Small intestine (tissue), 16 donors: ENCODE measurements at places on chromosomes 7 and 10. TPM values are rescaled to one million over a fixed set of nuclear protein-coding genes. Genes with fewer than 3 reads are reported as not detected.

DNA sequence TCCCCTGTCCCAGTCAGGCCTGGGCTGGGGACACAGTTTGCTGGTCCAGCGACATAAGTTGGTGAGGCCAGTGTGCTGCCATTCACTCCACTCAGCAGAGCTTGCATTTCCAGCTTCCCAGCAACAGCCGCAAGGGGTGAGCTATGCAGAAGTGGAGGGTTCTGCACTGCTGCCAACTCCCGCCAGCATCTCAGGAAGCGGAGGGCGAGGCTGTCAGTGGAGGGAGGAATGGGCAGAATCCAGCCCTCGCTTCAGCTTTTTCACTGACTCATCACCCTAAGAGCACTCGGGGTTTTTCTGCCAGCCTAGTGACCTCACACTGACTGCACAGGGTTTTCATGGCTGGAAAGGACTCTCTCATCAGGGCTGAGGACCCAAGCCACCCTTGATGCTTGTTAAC, 625.1 kb upstream of the MKI67 start:
- DNase-seq, result no peak

- no peak for DNase-seq
Measured at GRCh38 chr7:157458254-157458633, 121.4 kb downstream of the DNAJB6 start.

DNA sequence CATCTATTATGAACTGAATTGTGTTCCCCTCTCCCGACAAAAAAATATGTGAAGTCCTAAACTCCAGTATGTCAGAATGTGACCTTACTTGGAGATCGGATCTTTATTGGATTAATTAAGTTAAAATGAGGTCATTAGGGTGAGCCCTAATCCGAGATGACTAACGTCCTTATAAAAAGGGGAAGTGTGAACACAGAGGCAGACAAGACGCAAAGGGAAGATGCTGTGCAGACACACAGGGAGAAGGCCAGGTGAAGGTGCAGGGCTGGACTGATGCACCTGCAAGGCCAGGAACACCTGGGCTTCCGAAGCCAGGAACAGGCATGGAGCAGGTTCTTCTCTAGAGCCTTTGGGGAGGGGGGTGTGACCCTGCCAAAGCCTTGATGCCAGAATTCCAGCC, 187.8 kb downstream of the PARD3 start:
- no peak for DNase-seq

GRCh38 chr7:100568896-100569844, 4.5 kb downstream of the SAP25 start:
- DNase-seq, result peak; percentile 50

DNA sequence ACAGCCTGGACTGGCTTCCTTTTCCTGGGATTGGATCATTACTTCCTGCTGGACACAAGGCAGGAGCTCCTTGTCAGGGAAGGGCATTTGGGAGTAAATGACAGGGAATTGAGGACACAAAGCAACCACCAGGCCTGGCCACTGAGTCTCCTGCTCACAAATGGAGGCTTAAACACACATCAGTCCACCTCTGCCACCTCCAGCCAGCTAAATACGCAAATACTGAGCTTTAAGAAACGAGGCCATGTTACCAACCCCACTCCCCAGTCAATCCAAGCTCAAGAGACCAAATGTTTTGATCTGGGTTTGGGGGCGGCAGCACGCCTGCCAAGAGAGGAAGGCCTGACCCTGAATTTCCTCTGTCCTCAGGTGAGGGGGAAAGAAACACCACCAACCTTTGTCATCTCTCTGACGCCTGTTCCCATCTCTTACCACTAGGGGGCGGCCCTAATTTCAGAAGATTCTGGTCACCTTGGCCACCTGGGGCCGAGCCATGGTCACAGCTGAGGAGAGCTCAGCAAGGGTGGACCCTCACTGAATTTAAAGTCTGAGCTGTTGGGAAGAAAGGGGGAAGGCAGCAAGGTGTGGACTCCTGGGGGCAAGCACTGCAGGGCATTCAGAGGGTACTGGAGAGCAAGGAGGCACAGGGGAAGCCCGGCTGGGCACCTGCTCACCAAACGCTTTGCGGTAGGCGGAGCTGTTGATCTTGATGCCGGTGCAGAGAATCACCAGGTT, 16.5 kb downstream of the AIFM2 start:
- DNase-seq, result peak; percentile 72

DNA sequence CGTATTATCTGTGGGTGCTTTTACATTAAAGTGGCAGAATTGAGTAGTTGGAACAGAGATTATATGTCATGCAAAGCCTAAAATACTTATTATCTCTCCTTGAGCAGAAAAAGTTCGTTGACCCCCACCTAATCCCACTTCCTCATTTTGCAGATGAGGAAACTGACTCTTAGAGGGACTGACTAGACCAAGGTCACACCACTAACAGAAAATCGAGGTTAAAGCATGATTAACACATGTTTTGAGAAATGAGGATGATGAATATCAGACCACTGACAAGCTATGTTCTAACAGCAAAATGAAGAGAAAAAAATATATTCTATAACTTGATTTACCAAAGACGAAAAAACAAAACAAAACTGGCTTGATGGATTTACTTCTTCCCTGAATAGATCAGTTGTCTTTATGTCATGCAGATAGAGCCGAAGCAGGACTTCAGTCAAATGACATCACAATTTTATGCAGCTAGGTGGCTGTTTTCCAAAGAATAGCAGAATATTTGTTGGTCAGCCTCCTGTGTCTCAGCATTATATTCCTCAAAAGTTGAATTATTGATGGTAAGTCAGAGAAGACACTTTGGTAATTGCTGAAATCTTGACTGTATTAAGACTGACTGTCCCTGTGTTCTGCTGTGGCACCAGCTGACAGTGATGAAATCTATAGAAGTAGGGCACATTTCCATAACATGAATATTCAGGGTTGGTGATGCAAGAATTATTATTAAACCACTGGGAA, 24.2 kb upstream of the SMIM30 start:
- no peak for DNase-seq

DNA sequence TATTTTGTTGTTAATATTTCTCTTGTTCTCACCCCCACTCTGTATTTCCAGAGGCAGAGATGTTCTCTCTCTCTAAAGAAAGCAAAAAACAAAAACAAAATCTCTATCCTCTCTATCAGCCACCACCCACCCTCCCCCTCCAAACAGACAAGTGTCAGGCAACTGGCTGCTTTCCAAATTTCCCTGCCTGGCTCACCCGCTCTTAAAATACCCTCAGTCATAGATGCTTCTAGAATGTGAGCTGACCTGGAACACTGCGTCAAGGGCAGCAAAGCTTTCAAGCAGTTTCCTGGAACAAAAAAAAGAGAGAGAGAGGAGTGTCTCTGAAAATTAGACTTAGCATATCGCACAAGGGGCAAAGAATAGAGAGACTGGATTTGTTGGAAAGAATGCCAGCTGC, 341.0 kb upstream of the ZMIZ1 start:
- DNase-seq, result no peak

GRCh38 chr7:2146676-2147472, 85.9 kb downstream of the MAD1L1 start:
- DNase-seq, result no peak

GRCh38 chr7:32164341-32164996, 94.3 kb upstream of the PDE1C start:
- peak; percentile 33 for DNase-seq

- DNase-seq, result no peak
Measured at GRCh38 chr10:112585960-112586359, 138.9 kb downstream of the VTI1A start.

DNA sequence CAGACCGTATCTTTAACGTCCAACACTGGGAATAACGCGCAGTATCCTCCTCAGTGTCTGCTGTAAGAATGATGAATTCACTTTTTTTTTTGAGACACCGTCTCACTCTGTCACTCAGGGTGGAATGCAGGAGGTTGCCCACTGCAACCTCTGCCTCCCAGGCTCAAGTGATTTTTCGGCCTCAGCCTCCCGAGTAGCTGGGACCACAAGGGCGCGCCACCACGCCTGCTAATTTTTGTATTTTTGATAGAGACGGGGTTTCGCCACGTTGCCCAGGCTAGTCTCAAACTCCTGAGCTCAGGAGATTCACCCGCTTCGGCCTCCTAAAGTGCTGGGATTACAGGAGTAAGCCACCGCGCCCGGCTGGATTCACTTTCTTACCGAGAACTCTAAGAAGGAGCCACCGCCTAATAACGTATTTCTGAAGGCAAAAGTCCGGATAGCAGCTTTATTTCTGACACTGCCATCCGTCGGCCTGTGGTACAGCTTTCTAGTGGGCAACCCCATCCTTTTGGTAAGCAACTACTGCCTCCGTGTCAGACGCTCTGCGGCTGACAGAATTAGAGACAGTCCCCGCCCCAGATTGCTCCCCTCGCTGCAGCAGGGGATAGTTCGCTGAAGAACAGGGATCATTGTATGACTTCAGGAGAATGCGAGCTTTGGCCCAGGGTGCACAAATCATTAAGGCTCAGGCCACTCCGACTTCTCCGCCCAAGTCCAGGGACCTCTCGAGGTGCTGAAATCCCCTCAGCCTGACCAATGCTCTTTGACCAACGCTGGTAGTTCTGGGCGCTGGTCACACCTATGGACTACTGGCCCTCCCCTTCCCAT, 662 bp downstream of the POLR3A start:
- DNase-seq, result no peak

DNA sequence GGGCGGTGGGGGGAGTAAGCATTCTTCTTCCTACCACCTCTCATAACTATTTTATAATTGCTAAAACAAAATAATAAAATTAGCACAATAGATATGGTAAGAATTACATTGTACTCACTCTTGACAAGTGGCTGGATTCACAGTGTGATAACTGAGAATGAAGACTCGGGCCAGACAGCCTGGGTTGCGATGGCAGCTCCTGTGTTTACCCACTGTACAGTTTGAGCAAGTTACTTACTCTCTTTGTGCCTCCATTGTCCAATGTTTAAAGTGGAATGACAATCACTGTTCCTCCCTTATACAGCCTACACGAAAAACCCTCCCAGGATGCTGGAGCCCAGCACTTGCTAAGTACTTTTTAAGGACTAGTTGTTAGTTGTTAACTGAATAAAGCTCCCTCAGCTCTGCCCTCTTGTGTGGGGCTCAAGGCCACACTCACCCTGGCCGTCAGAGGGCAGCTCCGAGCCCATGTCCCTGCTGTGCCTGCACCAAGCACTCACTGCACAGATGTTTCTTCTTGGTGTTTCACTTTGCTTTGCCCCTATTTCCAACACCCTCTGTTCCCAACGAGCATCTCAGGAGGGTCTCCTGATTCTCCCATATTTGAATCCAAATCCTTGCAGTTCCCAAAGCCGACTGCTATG, 56.4 kb upstream of the NPS start:
- no peak for DNase-seq

DNA sequence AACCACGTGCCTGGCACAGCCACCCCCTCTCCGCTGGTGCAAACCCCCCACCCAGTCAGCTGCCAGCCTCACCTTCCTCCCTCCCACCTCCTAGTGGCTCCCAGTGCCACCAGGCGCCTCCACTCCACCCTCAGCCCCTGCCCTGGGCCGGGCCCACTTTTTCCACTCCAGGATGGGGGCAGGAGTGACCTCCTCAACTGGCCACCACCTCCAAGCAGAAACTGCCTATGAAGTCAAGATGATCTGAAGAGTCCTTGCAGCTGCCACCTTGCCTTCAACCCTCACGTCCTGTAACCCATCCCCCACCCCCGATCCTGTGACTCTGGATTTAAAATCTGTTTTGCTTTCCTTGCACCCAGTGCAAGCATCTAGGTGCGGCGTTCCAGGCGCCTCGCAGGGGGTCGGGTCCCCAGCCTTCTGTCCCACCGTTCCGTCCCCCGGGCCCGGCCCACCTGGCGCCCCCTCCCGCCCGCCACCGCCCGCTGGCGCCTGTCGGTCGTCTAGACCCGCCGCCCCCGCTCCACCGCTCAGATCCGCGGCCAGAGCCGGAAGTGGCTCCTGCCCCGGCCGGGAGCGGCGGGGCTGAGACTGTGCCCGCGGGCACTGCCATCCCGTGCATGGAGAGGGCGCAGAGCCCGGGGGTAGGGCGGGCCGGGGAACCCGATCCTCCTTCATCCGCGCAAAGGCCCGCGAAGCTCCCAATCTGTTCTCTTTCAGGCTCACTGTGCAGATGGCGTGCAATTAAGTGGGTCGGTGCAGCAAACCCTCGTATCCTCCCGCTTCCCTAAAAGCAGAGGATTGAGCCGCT, 51.2 kb upstream of the GTF2I start:
- peak; percentile 52 for DNase-seq

DNA sequence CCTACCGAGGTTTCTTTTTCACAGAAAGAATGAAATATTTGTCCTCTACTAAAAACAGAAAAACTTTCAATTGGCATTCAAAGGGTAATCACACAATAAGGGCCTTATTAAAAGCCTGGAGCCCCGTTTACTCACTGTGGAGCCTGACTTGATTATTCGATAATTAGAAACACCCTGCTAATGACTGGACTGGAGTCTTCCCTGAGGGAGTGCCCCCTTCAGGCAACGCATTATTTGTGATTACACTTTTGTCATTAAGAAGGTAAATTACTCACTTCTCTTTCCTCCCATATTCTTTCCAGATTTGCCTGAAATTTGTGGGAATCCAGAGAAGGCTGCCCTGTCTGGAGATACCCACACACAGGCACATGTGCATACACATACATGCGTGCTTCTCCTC, 444.2 kb upstream of the NPVF start:
- no peak for DNase-seq

DNA sequence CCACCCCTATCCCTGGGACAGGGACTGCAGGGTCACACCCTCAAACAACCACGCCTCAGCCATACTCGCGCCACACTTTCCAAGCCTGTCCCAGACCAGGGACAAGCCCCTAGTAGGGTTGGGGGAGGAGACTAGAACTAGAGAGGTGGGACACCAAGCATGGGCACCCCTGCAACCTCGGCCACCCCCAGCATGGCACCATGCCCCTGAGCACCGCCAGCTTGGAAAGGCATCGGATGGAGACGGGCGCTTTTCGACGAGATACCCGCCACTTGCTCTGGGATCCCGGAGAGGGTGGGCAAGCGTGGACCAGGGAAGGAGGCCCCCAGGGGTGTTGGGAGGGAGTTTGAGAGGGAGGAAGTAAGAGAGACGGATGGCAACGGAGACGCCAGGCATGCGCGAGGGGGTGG, 13.1 kb upstream of the KMT2E start:
- DNase-seq, result no peak

GRCh38 chr7:144503215-144503614, 99.7 kb upstream of the NOBOX start:
- DNase-seq, result no peak

DNA sequence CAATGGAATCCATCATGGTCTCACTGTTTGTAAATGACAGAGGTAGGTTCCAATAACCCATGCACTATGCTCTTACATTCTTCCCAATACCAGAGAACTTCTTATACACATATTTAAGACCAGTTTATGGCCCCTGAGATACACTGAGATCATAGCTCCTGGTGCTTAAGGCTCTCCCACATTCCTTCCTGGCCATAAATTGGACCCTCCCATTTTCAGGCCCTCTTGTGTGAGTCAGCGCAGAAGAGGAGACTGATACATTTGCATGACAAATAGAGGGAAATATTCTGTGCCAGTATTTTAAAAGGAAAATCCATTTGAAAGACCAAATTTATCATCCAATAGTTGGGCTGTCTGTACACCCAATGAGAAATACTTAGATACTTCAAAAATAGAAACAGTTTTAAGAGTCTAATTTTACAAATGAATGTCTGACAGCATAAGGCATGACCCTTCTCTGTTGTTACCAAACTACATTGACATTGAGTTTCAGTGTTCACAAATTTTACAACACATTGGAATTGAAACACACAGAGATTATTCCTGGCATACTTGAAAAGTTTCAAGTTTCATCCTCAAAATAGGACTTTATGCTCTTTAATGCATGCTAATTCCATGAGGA, 35.3 kb downstream of the SLC16A9 start:
- DNase-seq, result peak; percentile 49

SYT15 gene
- not detected for polyA plus RNA-seq

COL26A1 gene
- polyA plus RNA-seq, result not detected

GDF2 gene
- polyA plus RNA-seq, result not detected

HEPACAM2 gene
- polyA plus RNA-seq, result 10.5 TPM

CXCL12 gene
- 32.4 TPM for polyA plus RNA-seq

TUBAL3 gene
- 44.3 TPM for polyA plus RNA-seq
